ENCODE measurements at places on chromosomes 4 and X. TPM values are rescaled to one million over a fixed set of nuclear protein-coding genes. Genes with fewer than 3 reads are reported as not detected.
A peak's percentile ranks its signal among the peaks of the same experiment; 100 is the strongest.

DNA sequence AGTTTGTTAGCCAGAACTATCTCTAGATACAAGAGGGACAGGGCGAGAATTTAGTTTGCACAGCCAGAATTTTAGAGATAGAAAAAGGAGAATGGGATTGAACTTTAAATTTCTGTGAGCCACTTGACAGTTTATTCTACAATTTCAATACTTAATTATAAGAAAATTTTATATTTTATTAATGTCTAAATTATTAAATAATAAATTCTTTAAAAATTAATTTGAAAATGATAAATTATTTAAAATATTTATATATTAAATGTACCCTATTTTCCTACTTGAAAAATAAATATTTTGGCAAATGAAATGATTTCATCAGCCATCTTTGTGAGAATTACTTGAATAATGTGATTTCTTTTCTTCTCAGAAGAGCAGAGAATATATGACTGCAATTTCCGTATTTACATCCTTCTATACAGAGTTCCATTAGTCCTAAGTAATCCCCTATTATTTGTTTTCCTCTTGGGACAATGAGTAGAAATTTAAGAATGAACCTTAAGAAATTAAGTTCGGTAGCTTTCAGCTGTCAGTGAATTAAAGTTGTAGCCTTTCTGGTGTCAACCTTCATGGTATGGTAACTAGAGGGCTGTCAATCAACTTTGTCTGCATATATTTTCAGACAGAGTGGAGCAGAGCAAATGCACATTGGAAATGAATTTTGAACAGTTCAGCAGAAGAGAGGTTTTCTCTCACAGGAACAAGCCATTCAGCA, 763.9 kb downstream of the PCDH18 start:
- no peaks in the 10 kb centered on the region for H3K36me3 ChIP-seq
- H3K4me3 ChIP-seq, result no peak overlapping the region
- no peaks in the 10 kb centered on the region for H3K27me3 ChIP-seq
- no peak overlapping the region for H3K27ac ChIP-seq
- H3K4me1 ChIP-seq, result no peaks in the 10 kb centered on the region
- DNase-seq, result no peak

DNA sequence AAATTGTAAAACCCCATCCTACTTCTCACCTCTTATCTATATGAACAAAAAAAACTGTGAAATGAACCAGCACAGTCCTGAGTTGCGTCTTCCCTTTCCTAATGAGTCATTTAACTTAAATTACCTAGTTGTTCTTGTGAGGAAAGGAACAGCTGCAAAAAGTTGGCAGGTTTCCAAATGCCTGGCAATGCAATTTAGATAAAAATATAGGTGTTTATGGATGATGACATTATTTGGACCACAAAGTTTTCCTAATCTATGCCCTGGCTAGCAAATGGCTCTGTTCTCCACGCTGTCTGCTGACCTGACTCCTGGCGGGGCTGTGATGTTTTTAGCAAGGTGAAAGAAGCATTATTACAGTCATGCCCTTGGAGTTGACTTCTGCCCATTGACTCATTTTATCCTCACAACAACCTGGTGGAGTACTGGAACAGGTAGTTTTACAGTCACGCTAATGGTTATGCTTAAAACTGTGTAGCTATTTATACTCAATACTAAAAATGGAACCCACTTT, 29.8 kb upstream of the RELL1 start:
- peaks cover 14% of the 10 kb centered on the region for H3K27me3 ChIP-seq
- no peak for DNase-seq
- no peak overlapping the region for H3K4me3 ChIP-seq
- no peak overlapping the region for H3K27ac ChIP-seq
- H3K36me3 ChIP-seq, result no peaks in the 10 kb centered on the region

- H3K27ac ChIP-seq, result no peak overlapping the region
- H3K4me3 ChIP-seq, result no peak overlapping the region
- no peaks in the 10 kb centered on the region for H3K4me1 ChIP-seq
- H3K27me3 ChIP-seq, result no peaks in the 10 kb centered on the region
Observed at GRCh38 chrX:9033586-9033985, 341 bp downstream of the FAM9B start.

GRCh38 chr4:99585516-99585915, 10.9 kb downstream of the MTTP start:
- peaks cover 8% of the 10 kb centered on the region for H3K27me3 ChIP-seq
- no peak overlapping the region for H3K27ac ChIP-seq
- H3K36me3 ChIP-seq, result no peaks in the 10 kb centered on the region
- H3K4me1 ChIP-seq, result no peaks in the 10 kb centered on the region

DNA sequence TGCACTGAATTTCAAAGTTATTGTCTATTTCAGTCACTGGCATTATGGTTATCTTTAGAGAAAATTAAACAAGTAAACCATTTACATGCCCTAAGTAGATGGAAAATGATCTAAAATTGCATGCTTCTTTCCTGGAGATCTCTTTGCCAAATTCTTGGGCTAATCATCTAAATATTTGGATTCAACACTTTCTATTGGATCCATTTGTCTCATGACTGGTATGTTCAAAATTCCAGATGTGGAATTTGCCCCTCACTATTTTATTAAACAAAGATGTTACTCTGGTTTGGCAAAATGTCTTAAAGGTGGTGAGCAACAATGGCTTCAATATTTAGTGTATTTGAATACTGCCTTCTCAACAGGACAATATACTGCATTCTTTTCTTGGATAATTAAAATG, 147.5 kb upstream of the CASK start:
- H3K36me3 ChIP-seq, result no peaks in the 10 kb centered on the region
- H3K27ac ChIP-seq, result no peak overlapping the region
- peaks cover 5% of the 10 kb centered on the region for H3K4me1 ChIP-seq
- no peaks in the 10 kb centered on the region for H3K27me3 ChIP-seq
- DNase-seq, result no peak
- no peak overlapping the region for H3K4me3 ChIP-seq

GRCh38 chrX:30302956-30303355, 6.2 kb downstream of the NR0B1 start:
- no peaks in the 10 kb centered on the region for H3K27me3 ChIP-seq
- H3K36me3 ChIP-seq, result no peaks in the 10 kb centered on the region
- no peak for DNase-seq

- H3K27me3 ChIP-seq, result no peaks in the 10 kb centered on the region
- no peak overlapping the region for H3K4me3 ChIP-seq
- no peak overlapping the region for H3K27ac ChIP-seq
- no peaks in the 10 kb centered on the region for H3K4me1 ChIP-seq
Observed at GRCh38 chr4:142156256-142156655, 519.9 kb downstream of the IL15 start.

GRCh38 chr4:102627831-102628523, 126.8 kb downstream of the NFKB1 start:
- H3K4me3 ChIP-seq, result no peak overlapping the region
- no peaks in the 10 kb centered on the region for H3K36me3 ChIP-seq
- H3K27ac ChIP-seq, result no peak overlapping the region
- no peaks in the 10 kb centered on the region for H3K27me3 ChIP-seq

DNA sequence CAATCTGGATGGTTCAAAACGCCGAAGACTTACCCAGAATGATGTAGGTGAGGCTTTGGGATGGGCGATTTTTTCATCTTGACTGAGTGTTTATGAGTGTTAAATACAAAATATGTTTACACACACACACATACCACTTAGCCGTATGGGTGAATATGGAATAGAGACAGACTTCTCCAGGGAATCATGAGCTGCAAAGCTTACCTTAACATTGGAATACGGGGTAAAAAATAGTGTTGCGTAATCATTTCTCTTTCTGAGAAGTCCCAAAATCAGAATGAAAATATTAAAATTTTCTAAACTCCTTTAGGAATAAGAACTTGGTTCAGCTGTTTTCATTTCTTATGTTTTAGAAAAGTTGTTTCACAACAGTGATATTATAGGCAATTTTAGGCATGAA, 63.5 kb downstream of the EGF start:
- H3K27ac ChIP-seq, result no peak overlapping the region
- H3K4me1 ChIP-seq, result no peaks in the 10 kb centered on the region
- H3K27me3 ChIP-seq, result peaks cover 14% of the 10 kb centered on the region
- no peak for DNase-seq

GRCh38 chrX:107715331-107716117, 60.1 kb downstream of the TSC22D3 start:
- H3K27ac ChIP-seq, result peak overlapping the region; percentile 97
- no peaks in the 10 kb centered on the region for H3K27me3 ChIP-seq
- peak overlapping the region; percentile 98 for H3K4me3 ChIP-seq
- H3K4me1 ChIP-seq, result peaks cover 61% of the 10 kb centered on the region
- DNase-seq, result no peak

DNA sequence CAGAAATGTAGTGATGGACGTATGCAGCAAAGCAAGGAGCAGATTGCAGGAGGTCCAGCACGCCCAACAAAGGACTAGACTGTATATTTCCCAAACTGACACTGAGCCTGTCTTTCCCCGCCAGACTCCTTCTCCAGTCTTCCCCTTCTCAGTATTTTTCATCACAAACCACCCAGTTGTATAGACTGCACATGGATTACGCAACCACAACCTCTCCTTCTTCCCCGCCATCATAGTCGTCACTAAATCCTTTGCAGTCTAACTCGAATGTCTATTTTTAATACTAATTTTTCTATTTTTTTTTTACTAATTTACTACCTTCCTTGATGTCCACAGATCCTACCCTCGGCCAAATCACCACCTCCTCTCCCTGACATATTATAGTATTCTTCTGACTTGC, 105.4 kb downstream of the MTNR1A start:
- DNase-seq, result no peak
- no peak overlapping the region for H3K27ac ChIP-seq
- no peak overlapping the region for H3K4me3 ChIP-seq
- no peaks in the 10 kb centered on the region for H3K36me3 ChIP-seq
- H3K4me1 ChIP-seq, result no peaks in the 10 kb centered on the region

GRCh38 chr4:56979421-56980072, 851 bp downstream of the POLR2B start:
- peaks cover 71% of the 10 kb centered on the region for H3K4me1 ChIP-seq
- H3K4me3 ChIP-seq, result peak overlapping the region; percentile 90
- no peaks in the 10 kb centered on the region for H3K27me3 ChIP-seq
- peak overlapping the region; percentile 89 for H3K27ac ChIP-seq
- H3K36me3 ChIP-seq, result peaks cover 3% of the 10 kb centered on the region
- peak; percentile 58 for DNase-seq

- no peak overlapping the region for H3K4me3 ChIP-seq
- no peaks in the 10 kb centered on the region for H3K4me1 ChIP-seq
- no peak overlapping the region for H3K27ac ChIP-seq
- no peak for DNase-seq
- no peaks in the 10 kb centered on the region for H3K36me3 ChIP-seq
Observed at GRCh38 chr4:122500852-122501501, 44.5 kb upstream of the IL2 start.

GRCh38 chr4:183035726-183036415, 63.2 kb upstream of the WWC2 start:
- no peak overlapping the region for H3K27ac ChIP-seq
- H3K4me3 ChIP-seq, result no peak overlapping the region
- H3K4me1 ChIP-seq, result no peaks in the 10 kb centered on the region

GRCh38 chrX:53303195-53303594, 21.8 kb upstream of the IQSEC2 start:
- no peaks in the 10 kb centered on the region for H3K4me1 ChIP-seq
- no peaks in the 10 kb centered on the region for H3K36me3 ChIP-seq
- DNase-seq, result no peak
- no peak overlapping the region for H3K27ac ChIP-seq
- H3K27me3 ChIP-seq, result no peaks in the 10 kb centered on the region

DNA sequence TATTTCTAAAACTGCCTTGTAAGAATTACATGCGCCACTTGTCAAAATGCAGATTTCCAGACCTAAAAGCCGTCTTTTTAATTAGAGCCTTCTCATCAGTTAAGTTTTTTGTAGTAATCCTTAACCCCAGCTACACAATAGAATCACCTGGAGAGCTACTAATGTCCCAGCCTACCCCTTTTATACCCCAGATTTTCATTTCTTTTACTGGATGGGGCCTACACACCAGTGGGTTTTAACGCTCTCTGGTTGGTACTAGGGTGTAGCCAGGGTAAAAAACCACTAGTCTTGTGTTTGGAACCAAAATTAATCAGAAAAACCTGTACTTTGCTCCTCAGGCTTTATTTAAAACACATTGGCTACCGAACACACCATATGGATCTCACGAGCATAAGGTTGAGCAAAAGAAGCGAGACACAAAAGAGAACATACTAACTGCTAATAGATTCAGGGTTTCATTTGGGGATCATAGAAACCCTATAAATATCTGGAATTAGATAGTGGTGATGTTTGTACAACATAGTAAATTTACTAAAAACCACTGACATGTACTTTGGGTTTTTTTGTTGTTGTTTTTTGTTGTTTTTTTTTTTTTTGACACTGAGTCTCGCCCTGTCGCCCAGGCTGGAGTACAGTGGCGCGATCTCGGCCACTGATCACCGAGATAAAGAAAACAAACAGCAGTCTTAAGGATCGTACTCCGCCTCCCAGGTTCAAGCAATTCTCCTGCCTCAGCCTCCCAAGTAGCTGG, 30.6 kb downstream of the BBS12 start:
- no peak overlapping the region for H3K4me3 ChIP-seq
- H3K27me3 ChIP-seq, result no peaks in the 10 kb centered on the region
- H3K27ac ChIP-seq, result no peak overlapping the region
- H3K4me1 ChIP-seq, result no peaks in the 10 kb centered on the region

DNA sequence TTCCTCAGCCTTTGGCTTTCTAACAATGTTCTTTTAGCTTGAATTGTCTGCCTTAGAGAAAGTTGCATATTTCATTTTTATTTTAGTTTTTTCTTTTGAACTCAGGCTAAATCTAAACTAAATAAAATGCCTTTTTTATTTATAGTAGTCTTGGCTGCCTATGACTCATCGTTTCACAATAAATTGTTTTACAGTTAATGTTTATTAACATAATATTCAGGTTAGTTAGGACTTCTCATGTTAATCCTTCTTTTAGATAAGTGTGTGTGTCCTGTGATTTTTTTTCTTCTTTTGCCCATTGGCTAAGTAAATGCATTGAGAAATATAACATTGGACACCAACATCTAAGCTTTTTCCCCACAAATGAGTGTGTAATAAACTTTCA, 1.6 kb downstream of the RP2 start:
- H3K27me3 ChIP-seq, result no peaks in the 10 kb centered on the region
- DNase-seq, result no peak
- H3K27ac ChIP-seq, result peak overlapping the region; percentile 83
- H3K4me3 ChIP-seq, result peak overlapping the region; percentile 93

DNA sequence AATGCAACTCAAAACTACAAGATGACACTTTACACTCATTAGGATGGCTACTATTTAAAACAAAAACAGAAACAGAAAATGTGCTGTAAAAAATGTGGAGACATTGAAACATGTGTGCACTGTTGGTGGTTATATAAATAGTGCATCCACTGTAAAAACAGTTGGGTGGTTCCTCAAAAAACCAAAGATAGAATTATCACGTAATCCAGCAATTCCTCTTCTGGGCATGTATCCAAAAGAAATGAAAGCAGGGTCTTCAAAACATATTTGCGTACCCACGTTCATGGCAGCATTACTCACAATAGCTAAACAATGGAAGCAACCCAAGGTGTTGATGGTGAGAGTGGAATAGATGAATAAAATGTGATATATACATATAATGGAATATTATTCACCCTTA, 967.2 kb downstream of the TRAM1L1 start:
- H3K27me3 ChIP-seq, result no peaks in the 10 kb centered on the region
- H3K4me1 ChIP-seq, result no peaks in the 10 kb centered on the region
- H3K4me3 ChIP-seq, result no peak overlapping the region
- no peaks in the 10 kb centered on the region for H3K36me3 ChIP-seq
- no peak overlapping the region for H3K27ac ChIP-seq

SMIM43 gene
- total RNA-seq, result not detected

ARMCX6 gene
- 33.6 TPM for total RNA-seq

RHOXF2 gene
- total RNA-seq, result not detected

CXCL11 gene
- total RNA-seq, result not detected

PHOX2B gene
- total RNA-seq, result not detected

ENOX2 gene
- total RNA-seq, result 10.6 TPM
